Epithelial cell of prostate (primary cell): ENCODE measurements at places on chromosomes 1 and 21.

DNA sequence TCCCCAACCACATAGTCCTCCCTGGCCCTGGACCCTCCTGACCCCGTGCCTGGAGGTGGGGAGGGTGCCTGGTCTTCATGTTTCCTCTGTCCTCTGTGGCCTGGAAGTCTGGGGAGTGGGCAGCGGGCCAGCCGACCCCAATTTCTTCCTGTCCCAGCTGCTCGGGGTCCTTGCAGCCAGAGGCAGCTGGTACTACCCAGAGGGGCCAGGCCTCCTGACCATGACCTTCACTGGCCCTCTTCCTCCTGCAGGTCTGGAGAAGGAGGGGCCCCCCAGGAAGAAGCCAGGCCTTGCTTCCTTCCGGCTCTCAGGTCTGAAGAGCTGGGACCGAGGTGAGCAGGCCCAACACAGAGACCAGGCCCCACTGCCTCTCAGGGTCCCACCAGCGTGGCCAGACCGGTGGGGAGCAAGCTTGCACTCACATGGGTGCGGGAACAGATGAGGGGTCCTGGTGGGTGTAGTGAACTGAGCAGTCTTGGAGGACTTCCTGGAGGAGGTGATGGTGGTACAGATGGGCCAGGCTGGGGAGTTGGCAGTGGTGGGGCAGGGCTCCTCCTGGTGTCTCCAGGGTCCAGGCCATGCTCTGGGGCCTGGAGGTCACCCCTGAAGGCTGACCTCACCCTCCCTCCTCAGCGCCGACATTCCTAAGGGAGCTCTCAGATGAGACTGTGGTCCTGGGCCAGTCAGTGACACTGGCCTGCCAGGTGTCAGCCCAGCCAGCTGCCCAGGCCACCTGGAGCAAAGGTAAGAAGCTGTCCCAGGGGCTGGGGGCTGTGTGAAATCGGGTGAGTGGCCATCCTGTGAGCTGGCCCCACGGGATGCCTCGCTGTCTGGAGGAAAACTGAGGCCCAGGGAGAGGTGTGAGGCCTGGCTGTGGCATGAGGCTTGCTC is 32.7 kb downstream of the TRIM11 start:
- DNase-seq: no peak

GRCh38 chr1:160916666-160917065 is 31.7 kb upstream of the ITLN1 start:
- DNase-seq: no peak

DNA sequence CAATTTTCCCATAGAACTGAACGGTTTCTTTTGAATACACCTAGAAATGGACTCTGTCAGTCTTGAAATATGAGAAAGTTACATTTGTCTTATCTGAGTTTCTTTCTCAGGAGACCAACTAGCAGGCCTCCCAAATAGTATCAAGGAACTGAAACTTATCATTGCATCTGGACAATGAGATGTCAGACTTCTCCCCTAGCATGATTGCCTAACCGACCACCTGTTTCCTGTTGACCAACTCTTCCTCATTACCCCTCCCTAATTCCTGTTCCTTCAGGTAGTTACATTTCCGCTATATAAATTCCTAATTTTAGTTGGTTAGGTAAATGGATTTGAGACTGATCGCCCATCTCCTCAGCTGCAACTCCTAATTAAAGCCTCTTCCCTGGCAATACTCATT is 1587.3 kb downstream of the NCAM2 start:
- no peak for DNase-seq

DNA sequence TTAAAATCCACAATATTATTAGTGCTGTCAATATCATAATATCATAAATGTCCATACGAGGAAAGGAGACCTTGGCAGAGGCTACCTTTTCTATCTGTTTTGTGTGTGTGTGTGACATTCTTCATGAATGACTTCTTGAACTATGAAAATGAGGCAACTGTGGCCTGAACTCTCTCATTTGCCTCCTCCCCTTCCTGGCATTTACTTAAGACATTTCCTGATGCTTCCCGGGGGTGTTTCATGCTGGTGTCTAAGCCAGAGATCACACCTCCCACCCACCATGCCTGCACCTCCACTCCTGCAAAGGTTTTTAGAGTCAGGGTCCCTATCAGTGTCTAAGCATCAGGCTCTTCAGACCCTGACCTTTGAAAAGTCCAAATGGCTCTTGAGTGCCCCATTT is 420.9 kb downstream of the KIF26B start:
- DNase-seq: no peak

- no peak for DNase-seq
Measured at GRCh38 chr1:27993241-27993640, 33.5 kb downstream of the XKR8 start.

GRCh38 chr1:15170071-15170470 is 16.5 kb downstream of the TMEM51 start:
- no peak for DNase-seq
